ENCODE measurements at places on chromosomes 4 and X.

DNA sequence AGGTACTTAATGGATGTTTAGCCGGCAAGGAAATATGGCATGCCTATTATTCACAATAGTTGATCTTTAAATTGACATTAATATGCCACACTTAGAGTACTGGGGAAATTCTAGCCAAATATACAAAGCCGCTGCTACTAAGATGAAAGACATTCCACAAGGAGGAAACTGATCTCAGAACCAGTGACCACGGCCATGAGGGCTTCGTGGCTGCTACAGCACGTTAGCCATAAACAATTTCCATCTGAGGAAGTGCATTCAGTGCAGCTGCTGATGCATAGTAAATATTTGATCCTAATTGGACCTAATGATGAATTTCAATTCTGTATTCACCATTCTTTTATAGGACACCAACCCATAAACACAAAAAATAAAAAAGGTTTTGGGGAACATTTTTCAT, 59.1 kb downstream of the SORBS2 start:
- no peak for DNase-seq

- DNase-seq: no peak
Observed at GRCh38 chrX:80317646-80318045, 102.6 kb upstream of the TENT5D start.

DNA sequence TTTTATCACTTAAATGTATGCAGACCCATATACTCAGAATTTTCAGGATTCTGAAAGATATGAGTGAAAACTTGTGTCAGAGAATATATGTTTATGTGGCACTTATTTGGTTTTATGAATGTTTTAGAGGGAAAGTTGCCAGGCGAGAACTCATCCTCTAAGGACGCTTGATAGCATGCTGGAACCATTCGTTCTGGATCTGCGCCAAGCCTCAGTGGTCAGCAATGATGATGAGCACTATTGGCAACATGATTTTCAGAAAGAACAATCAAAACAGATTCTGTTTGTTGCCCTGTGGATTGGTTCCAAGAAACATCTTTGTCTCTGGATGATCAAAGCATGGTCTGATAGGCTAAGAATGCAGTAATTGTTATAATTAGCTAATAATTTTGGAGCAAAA, 32.1 kb upstream of the RAPGEF2 start:
- DNase-seq: no peak

- DNase-seq: no peak
Observed at GRCh38 chr4:173046818-173047217, 121.8 kb upstream of the GALNT7 start.

DNA sequence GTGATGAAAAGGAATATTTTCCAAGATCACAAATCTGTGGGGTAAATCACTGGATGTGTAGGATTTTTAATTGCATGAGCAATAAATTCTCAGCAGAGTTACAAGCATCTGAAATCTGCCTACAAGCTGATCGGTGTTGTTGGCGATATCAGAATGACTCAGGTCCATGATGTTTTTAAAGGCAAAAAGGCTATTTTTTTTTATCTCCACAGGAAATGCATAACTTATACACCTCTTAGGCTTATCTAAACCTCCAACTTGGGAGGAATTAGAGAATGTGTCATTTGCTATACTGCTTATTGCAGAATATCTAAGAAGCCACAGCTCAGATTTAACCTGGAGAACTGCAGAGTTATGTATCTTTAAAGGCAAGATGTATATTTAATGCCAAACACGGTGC, 61.6 kb downstream of the KIT start:
- DNase-seq: no peak

DNA sequence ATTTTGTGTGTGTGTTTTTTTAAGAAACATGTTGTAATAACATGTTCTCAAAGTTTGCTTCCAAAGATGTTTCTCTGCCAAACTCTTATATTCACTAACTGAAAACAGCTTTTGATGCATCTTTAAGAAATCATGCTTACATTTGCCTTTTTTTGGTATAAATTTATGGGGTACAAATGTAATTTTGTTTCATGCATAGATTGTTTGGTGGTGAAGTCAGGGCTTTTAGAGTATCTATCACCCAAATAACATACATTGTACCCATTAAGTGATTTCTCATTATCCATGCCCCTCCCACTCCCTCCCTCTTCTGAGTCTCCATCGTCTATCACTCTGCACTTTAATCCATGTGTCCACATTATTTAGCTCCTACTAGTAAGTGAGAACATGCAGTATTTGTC, 30.8 kb downstream of the SPINK2 start:
- no peak for DNase-seq

DNA sequence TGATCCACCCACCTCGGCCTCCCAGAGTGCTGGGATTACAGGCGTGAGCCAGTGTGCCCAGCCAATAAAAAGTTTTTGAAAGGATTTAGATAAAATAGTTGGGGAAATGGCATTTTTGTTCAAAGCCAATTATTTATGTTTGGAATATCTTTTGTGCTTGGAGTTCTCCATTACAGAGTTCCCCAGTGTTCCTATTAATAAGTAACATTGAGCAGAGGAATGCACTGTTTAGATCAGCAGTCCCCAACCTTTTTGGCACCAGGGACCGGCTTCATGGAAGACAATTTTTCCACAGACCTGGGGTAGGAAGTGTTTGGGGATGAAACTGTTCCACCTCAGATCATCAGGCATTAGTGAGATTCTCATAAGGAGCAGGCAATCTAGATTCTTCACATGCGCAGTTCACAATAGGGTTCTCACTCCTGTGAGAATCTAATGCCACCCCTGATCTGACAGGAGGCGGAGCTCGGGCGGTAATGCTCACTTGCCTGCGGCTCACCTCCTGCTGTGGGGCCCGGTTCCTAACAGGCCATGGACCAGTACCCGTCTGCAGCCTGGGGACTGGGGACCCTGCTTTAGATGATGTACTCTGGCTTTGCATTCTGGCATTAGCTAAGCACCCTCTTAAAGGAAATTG, 8.3 kb downstream of the PKD2 start:
- no peak for DNase-seq

DNA sequence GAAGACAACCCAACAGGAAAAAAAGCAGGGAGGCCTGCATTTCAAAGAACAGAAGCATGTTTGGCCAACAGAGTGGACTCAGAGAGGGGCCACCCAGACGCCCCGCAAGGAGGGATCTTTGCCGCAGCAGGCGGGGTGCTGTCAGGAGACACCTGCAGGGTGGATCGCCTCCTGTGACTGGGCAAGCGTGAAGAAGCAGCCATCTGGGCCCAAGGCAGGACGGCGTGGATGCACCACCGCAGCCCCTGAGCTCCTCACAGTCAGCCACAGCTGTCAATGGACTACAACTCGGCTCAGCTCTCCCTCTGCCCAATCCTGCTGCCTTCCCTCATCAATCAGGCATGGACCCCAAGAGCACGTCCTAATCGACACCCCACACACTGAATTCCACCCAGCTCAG, 32.0 kb upstream of the MAN2B2 start:
- no peak for DNase-seq

DNA sequence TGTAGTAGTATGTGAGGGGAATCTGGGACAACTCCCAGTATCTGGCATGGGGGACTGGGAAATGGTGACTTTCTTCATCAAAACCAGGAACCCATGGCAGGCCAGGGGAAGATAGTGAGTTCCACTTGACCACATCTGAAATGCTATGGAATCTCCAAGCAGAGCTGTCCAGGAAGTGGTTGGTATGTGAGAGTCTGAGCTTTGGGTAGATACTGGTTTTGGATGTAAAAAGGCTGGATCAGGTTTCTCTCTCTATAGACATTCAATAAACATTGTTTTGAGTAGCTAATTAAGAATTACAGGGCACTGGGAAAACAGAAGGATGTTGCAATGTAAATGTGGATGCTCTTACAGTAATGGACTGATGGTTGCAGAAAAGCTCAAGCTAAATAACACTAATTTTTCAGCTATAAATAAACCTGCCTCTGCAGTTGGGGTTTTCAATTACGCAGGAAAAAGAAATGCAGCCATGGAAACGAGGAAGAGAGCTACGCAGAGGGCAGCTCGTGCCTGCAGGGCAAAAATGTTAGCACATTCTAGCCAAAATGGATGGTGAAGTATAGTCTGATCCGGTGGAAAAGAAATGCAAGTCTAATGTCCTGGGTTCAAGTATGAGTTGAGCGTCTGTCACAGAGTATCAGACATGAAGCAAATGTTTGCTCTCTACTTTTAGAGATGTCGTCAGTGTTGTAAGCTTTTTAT, 13.4 kb upstream of the CHRNA9 start:
- DNase-seq: peak; percentile 72

DNA sequence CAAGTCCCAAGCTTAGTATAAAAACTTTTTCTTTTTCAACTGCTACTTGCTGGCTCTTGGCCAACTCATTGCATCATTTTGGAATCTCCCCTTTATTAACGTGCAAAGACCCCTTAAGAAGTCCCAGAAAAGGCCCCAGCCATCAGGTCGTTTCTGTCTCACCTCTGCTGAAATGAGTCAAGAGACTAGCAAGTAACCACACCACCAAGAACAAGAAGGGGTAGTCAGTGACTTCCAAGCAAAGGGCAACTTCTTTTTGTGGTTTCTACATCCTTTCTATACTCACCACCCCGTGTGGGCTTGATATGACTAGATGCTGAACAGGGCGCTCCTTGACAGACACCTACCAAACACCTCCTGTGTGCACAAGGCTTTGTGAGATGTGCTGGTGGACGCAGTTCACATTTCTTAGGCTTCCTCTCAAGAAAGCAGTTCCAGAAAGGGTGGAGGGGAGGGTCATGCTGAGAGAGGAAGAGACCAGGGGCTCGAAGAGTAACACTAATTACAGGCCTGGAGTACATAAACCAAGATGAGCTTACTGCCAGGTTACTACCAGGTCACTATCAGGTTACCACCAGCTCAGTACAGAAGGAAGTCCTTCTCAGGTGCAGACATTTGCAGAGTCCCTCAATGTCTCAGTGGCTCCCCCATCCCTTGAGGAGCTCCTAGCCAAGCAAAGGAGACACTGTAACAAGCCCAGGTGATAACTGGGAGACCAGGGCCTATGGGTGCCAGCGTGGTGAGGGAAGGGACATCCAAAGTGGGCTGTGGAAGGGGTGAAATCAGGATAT, 19.3 kb downstream of the JAKMIP1 start:
- DNase-seq: no peak

All from AG04449 (cell line).